K562 (cell line): ENCODE measurements at places on chromosomes 13 and 19. TPM values are rescaled to one million over a fixed set of nuclear protein-coding genes. Genes with fewer than 3 reads are reported as not detected.
A peak's percentile ranks its signal among the peaks of the same experiment; 100 is the strongest.

- peak; percentile 75 for DNase-seq
- no peak overlapping the region; the same call in 2 of the 3 replicates for H3K27ac ChIP-seq
- H3K36me3 ChIP-seq: no peaks in the 10 kb centered on the region
- peak overlapping the region; percentile 18; the same call in 1 of the 2 replicates for H3K4me3 ChIP-seq
- H3K27me3 ChIP-seq: no peaks in the 10 kb centered on the region
Observed at GRCh38 chr19:49637821-49638738, 1.9 kb downstream of the RRAS start.

DNA sequence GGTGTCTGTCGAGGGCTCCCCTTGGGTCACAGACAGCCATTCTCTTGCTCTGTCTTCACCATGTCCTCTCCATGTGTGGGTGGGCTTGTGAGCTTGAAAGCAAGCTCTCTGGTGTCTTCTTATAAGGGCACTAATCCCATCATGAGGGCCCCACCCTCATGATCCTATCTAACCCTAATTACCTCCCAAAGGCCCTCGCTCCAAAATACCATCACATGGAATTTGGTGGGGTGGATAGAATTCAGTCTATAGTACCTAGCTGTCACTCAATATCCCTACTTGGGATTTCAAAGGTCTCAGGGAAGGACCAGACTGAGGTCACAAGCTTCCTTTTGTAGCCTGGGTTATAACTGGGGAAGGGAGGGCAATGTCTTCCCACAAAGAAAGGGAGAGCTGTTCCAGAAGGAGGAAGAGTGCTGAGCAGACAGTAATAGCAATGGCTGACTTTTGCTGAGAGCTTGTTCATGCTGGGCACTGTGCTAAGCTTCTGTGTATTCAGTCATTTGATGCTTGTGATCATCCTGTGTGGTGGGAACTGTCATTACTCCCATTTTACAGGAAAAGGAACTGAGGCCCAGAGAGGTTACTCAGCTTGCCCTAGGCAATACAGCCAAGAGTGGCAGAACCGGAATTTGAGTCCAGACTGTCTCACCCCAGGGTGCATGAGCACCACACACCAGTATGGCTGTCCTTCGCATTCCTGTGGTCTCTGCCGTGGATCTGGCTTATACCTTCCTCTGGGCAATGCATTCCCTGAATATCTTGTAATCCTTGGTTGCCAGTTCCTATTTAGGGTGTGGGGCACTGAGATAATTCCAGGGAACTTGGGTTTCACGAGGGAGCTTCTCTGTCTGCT, 8.2 kb downstream of the FXYD5 start:
- H3K4me3 ChIP-seq: no peak overlapping the region
- H3K4me1 ChIP-seq: peaks cover 46% of the 10 kb centered on the region
- H3K27ac ChIP-seq: peak overlapping the region; percentile 27; the same call in 2 of the 3 replicates
- H3K36me3 ChIP-seq: peaks cover 100% of the 10 kb centered on the region
- H3K27me3 ChIP-seq: no peaks in the 10 kb centered on the region; the same call in 2 of the 3 replicates

GRCh38 chr13:92459306-92459705, 767.3 kb upstream of the GPC6 start:
- H3K27ac ChIP-seq: no peak overlapping the region
- H3K36me3 ChIP-seq: no peaks in the 10 kb centered on the region
- H3K4me1 ChIP-seq: no peaks in the 10 kb centered on the region
- H3K27me3 ChIP-seq: no peaks in the 10 kb centered on the region
- DNase-seq: no peak
- no peak overlapping the region for H3K4me3 ChIP-seq

The FBN3 gene
- total RNA-seq: 0.04 and 0.29 TPM in 2 replicates
